GM10248 (cell line): ENCODE measurements at places on chromosomes 12 and 14.

GRCh38 chr12:108310489-108310888 lies 28.6 kb downstream of the CMKLR1 start:
- no peak for DNase-seq

GRCh38 chr12:700016-700415 lies 36.8 kb upstream of the NINJ2 start:
- DNase-seq: no peak

DNA sequence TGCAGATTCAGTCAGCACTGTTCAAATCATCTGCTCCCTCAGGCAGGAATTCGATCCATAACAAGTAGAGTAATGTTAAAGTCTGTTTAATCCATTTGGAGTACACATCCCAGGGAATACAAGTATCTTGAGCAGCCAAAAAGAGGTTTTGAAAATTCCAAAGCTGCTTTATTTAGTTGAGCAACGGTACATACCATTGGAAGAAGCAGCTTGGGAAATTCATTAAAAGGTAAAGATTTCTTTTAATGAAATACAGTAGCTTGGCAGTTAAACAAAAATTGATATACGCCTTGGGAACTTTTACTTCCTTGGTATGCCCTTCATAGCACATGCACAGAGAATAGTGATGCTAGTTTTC lies 153.8 kb downstream of the LRIG3 start:
- DNase-seq: no peak

DNA sequence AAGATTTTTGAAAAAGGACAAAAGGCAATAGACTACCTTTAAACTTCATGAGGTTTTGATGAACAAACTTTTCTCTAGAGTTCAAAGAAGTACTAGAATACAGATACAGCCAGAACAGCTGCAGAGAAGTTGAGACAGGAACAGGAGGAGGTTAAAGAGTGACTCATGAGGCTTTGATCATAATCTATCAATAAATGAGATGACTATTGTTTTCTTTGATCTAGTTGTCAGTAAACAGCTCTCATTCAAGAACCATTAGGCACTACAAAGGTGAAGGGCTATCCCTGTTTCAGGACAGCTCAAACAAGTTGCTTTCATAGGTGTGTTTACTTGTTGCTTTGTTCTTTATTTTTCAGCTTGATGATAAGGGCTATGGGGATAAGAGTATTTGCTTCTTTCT lies 2.4 kb downstream of the WASHC3 start:
- DNase-seq: no peak

DNA sequence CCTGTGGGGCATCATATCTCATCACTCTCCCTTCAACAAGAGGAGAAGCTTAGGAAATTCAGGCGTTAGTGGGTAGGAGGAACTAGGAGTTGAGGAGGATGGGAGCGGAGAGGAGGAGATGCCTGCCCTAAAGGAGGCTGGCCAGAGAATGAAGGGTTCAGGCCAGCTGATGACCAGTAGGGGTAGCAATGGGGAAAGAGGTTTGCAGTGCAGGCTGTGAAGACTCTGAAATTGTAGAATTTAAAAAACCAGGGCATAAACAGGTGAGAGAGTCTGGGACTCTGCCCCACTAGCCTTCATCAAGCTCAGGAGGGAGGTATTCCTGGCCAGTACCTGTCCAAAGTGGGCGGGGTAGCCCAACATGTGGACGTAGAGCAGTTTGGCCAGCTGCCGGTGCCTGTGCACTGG lies 809 bp downstream of the AP1G2 start:
- DNase-seq: no peak

- no peak for DNase-seq
These were observed 4.1 kb upstream of the KIF26A start for GRCh38 chr14:104134061-104134965.

DNA sequence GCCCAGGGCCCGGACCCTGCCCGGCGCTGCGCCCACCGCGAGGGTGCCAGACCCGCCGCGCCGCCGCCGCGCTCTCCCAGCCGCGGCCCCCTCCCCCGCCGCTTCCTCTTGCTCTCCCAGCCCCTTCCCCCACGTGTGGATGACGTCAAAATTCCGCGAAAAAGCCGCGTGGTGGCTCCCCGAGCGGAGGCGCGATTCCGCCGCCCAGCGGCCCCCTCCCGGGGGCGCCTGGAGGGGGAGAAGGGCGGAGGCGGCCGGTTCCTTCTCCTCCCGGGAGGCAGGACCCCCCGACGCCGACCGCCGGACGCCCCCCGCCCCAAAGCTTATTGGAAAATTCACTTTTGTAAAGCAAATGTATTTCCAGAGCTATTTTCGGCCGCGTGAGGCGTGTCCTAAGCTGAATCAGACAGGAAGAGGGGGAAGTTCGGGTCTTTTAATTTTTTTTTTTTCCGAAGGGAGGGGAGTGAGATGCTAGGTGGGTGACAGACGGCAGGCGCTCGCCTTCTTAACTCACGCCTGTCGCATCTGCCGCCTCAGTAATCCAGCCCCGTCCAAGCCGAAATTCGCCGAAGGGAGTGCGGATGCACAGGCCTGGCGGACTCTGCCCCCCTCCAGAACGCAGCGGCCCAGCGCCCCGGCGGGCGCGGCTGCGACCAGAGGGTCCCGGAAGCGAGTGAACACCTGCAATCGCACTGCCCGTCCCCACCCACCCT lies 4.1 kb upstream of the CCND2 start:
- DNase-seq: peak; percentile 82

GRCh38 chr12:6241495-6241894 lies 41.3 kb downstream of the CD9 start:
- DNase-seq: no peak

- peak; percentile 40 for DNase-seq
These were observed 371 bp upstream of the REM2 start for GRCh38 chr14:22882529-22883172.

DNA sequence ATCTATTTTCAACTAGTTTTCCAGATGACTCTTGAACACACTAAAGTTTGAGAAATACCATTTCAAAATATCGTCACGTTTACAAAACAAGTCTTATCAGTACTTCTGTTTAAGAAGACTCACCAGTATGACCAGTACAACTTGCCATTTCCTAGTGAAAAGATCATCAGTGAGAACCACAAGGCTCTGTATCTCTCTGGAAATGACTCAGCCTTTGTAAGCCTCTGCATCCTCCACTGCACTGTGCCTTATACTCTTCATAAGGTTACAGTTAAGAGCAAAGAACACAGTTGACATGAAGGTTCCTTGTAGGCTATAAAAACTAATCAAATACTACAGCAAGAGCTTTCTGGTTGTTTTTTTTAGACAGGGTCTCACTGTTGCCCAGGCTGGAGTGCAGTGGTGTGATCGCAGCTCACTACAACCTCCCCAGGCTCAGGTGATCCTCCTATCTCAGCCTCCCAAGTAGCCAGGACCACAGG lies 5.7 kb upstream of the VTI1B start:
- DNase-seq: peak; percentile 82

DNA sequence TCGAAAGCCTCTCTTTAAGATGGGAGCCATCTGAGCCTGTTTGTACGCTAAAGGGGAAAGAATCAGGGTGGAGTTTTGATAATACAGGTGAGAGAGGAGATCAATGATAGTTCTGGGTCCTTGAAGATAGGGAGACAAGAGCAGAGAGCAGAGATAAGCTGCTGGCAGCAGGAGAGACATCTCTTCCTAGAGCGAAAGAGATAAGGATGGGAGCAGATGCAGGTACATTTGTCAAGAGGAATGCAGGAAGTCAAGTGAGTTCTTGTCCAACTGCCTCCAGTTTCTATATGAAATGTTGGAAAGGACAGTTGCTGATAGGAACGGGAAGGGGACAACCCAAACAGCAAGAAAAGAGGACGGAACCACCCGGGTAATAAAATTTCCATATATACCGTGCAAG lies 24.7 kb upstream of the HIF1A start:
- DNase-seq: no peak

GRCh38 chr14:68232300-68233055 lies 412.9 kb downstream of the RAD51B start:
- peak; percentile 47 for DNase-seq

GRCh38 chr12:18153826-18154225 lies 63.8 kb upstream of the RERGL start:
- DNase-seq: no peak
